ENCODE measurements at places on chromosomes 3 and 15. TPM values are rescaled to one million over a fixed set of nuclear protein-coding genes. Genes with fewer than 3 reads are reported as not detected.
A peak's percentile ranks its signal among the peaks of the same experiment; 100 is the strongest.

- H3K27me3 ChIP-seq = no peaks in the 10 kb centered on the region
- no peak overlapping the region for H3K4me3 ChIP-seq
- H3K4me1 ChIP-seq = no peaks in the 10 kb centered on the region
These were observed 228.8 kb upstream of the PEX5L start for GRCh38 chr3:180265551-180265950.

- no peak for DNase-seq
- H3K27ac ChIP-seq = no peak overlapping the region
- H3K27me3 ChIP-seq = no peaks in the 10 kb centered on the region
- peaks cover 3% of the 10 kb centered on the region for H3K4me1 ChIP-seq
- H3K36me3 ChIP-seq = no peaks in the 10 kb centered on the region
These were observed 16.2 kb upstream of the LIPC start for GRCh38 chr15:58415636-58416035.

DNA sequence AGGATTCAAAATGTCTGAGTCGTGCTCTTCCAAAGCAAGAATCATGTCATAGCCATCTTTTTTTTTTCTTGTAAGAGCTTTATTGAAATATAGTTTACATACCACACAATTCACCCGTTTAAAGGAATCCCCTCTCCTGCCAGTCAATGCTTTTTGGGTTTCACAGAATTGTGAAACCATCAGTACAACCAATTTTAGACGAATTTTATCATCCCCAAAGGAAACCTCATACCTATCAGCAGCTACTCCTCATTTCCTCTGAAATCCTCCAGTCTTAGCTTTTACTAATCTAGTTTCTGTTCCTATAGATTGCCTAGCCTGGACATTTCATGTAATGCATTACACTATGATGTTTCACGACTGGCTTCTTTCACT lies 39.6 kb downstream of the ADIPOQ start:
- H3K27me3 ChIP-seq = no peaks in the 10 kb centered on the region
- no peak overlapping the region for H3K27ac ChIP-seq
- peaks cover 9% of the 10 kb centered on the region for H3K4me1 ChIP-seq
- no peaks in the 10 kb centered on the region for H3K36me3 ChIP-seq
- no peak overlapping the region for H3K4me3 ChIP-seq
- DNase-seq = no peak

- H3K4me3 ChIP-seq = no peak overlapping the region
- H3K36me3 ChIP-seq = no peaks in the 10 kb centered on the region
- H3K27ac ChIP-seq = peak overlapping the region; percentile 14
- DNase-seq = no peak
These were observed 153.9 kb upstream of the TPM1 start for GRCh38 chr15:62888623-62889022.

- H3K27me3 ChIP-seq = no peaks in the 10 kb centered on the region
- peak within 1 kb of the TSS; percentile 74 for H3K4me3 ChIP-seq
- DNase-seq = no peak
- peaks cover 5% of the 10 kb centered on the region for H3K36me3 ChIP-seq
These were observed at the start of gene PLXNB1 for GRCh38 chr3:48429960-48430707. TSS of gene PLXNB1 (minus strand) at chr3:48430086. CDS start at chr3:48424611, 5,475 bp downstream.

GRCh38 chr3:2822611-2823010 lies 287.6 kb downstream of the IL5RA start:
- no peaks in the 10 kb centered on the region for H3K36me3 ChIP-seq
- no peak overlapping the region for H3K27ac ChIP-seq
- DNase-seq = no peak
- no peaks in the 10 kb centered on the region for H3K27me3 ChIP-seq
- H3K4me1 ChIP-seq = no peaks in the 10 kb centered on the region
- H3K4me3 ChIP-seq = no peak overlapping the region

GRCh38 chr3:60225848-60226247 lies 1025.4 kb downstream of the FHIT start:
- no peak for DNase-seq
- peaks cover 4% of the 10 kb centered on the region for H3K4me1 ChIP-seq
- no peak overlapping the region for H3K27ac ChIP-seq
- no peaks in the 10 kb centered on the region for H3K36me3 ChIP-seq
- no peaks in the 10 kb centered on the region for H3K27me3 ChIP-seq

GRCh38 chr15:44243829-44244228 lies 44.7 kb upstream of the GOLM2 start:
- peaks cover 26% of the 10 kb centered on the region for H3K27me3 ChIP-seq
- no peak overlapping the region for H3K4me3 ChIP-seq
- H3K27ac ChIP-seq = no peak overlapping the region
- no peaks in the 10 kb centered on the region for H3K4me1 ChIP-seq
- no peaks in the 10 kb centered on the region for H3K36me3 ChIP-seq
- DNase-seq = no peak

DNA sequence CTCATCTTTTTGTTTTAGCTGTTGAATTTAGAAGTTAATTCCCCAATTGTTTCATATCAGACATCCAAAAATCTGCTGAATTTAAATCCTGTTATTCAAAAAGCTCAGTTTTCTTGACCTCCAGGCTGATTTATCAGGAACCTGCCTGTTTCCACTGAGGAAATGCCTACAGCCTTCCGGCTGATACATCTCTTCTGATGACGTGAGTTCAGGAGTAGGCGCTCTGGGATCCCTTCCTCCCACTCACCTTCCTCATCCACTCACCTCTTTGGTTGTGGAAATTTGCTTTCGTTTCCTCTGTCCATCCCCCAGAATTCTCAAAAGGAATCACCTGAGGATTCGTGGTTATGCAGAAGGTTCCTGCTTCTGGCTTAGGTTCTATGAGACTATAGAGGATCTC lies 55.4 kb upstream of the ALDH1A3 start:
- no peak for DNase-seq
- no peak overlapping the region for H3K27ac ChIP-seq
- H3K36me3 ChIP-seq = no peaks in the 10 kb centered on the region

DNA sequence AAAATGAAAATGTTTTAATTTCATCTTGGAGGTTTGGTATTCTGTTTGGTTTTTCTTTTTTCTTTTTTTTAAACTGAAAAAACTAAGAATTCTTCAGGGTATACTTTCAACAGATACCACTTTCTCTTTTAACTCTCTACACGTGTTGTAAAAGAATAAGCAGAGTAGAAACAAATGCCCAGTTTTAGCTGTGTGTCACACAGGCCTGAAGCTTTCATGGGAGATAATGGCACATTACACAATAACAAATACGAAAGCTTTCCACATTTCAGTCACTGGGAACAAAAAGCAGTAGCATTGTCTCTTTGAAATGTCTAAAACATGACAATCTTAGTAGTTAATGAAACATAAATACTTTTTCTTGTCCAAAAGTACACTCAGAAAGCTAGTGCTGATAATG lies 818.5 kb downstream of the TBL1XR1 start:
- DNase-seq = no peak
- no peaks in the 10 kb centered on the region for H3K36me3 ChIP-seq
- H3K27ac ChIP-seq = no peak overlapping the region
- no peak overlapping the region for H3K4me3 ChIP-seq
- no peaks in the 10 kb centered on the region for H3K27me3 ChIP-seq

DNA sequence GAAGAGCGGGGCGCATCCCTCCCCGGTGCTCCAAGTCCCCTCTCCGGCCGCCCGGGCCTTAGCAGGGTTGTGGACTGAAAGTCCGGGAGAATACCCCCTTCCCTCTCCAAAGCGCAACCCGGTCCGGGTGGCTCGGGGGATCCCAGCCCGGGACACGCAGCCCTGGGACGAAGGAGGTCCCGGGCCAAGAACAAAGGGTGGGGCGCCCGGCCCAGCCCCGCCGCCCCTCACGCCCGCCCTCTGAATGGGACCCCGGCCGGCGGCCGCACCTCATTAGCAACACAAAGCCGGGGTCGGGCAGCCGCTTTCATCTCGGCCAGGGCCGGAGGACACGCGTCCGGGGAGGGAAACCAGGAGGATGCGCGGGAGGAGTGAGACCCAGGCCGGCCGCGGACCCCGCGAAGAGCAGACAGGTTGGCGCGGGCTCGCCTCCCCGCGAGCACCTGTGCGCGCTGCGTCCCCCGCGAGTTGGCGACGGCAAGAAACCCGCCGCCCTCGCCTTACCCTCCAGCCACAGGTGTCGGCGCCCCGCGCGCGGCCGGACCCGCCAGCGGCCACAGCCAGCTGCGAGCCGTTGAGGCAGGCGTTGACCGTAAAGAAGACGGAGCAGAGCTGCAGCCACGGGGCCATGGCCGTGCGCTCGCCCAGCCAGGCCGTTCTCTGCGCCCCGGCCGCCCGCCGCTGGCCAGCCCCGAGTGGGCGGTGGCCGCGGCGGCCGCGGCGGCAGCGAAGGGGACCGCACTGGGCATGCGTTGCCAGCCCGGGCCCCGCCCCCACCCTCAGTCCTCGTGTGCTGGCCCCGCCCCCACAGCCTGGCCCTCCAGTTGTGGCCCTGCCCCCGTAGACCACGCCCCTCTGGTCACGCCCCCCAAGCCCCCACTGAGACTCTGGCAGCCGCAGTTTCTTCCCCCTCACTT lies at the start of gene IL17RD:
TSS of gene IL17RD (minus strand) at position 697 of the 917 bp plus-strand sequence. CDS start at position 630, 67 bp downstream.
- no peak within 1 kb of the TSS for H3K27ac ChIP-seq
- H3K27me3 ChIP-seq = peaks cover 51% of the 10 kb centered on the region
- H3K36me3 ChIP-seq = no peaks in the 10 kb centered on the region
- peak within 1 kb of the TSS; percentile 79 for H3K4me3 ChIP-seq
- DNase-seq = peak; percentile 88

GRCh38 chr3:12991861-12992281 lies 81.4 kb downstream of the IQSEC1 start:
- no peak overlapping the region for H3K4me3 ChIP-seq
- H3K36me3 ChIP-seq = peaks cover 3% of the 10 kb centered on the region
- no peak overlapping the region for H3K27ac ChIP-seq
- H3K4me1 ChIP-seq = peaks cover 16% of the 10 kb centered on the region

DNA sequence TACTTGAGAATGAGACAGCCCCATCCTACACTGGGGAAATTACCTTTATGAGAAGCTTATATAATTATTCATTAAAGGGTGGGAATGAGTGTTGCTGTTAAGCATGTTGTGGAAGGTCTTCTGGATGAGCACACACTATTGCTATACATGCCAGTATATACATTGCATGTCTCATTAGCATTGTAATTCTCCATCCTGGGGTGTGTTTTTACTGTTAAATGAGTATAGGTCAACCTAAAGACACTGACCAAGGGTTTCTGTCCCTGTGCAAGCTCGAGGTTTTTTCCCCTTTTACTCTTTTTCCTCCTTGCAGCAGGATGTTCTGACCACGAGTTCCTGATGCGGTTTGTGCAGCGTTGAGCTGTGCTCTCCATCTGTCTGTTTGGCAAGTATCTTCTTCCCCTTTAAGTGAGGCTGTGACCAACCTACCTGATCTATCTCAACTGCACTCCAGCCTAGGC lies 7.2 kb upstream of the IVD start:
- no peak for DNase-seq
- no peaks in the 10 kb centered on the region for H3K27me3 ChIP-seq
- no peak overlapping the region for H3K27ac ChIP-seq
- H3K4me3 ChIP-seq = no peak overlapping the region

GRCh38 chr15:46703020-46703861 lies 1014.1 kb upstream of the SEMA6D start:
- H3K36me3 ChIP-seq = no peaks in the 10 kb centered on the region
- H3K27me3 ChIP-seq = no peaks in the 10 kb centered on the region
- no peak overlapping the region for H3K4me3 ChIP-seq
- no peak for DNase-seq
- no peaks in the 10 kb centered on the region for H3K4me1 ChIP-seq

GRCh38 chr3:36944012-36944640 lies 728 bp downstream of the TRANK1 start:
- H3K27ac ChIP-seq = peak overlapping the region; percentile 85
- H3K4me1 ChIP-seq = peaks cover 8% of the 10 kb centered on the region
- H3K36me3 ChIP-seq = peaks cover 3% of the 10 kb centered on the region
- DNase-seq = peak; percentile 87
- peak overlapping the region; percentile 84 for H3K4me3 ChIP-seq

DNA sequence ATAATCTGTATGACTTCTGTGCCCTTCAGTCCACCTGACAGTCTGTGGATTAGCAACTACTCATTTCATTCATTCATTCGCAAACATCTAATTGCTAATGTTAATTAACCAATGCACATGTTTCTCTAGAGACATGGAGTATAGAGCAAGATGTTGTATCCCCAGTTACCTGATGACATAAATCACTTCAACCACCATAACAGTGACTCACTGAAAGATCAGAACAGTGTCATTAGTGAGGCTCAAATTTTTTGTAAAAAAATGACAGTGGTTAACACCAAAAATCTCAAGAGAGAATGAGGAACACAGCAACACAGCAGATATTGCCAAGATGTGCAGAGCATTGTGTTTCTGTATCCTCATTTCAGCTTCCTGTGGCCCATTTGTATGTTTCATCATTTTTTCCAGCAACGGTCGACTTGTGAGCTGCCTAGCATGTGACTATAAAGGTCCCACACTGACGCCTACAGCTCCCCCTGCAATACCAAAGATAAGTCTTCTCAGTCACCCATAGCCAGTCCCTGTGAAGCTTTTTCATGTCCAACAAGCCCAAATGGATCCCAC lies 3.7 kb upstream of the PLD1 start:
- DNase-seq = no peak
- H3K27me3 ChIP-seq = no peaks in the 10 kb centered on the region

DNA sequence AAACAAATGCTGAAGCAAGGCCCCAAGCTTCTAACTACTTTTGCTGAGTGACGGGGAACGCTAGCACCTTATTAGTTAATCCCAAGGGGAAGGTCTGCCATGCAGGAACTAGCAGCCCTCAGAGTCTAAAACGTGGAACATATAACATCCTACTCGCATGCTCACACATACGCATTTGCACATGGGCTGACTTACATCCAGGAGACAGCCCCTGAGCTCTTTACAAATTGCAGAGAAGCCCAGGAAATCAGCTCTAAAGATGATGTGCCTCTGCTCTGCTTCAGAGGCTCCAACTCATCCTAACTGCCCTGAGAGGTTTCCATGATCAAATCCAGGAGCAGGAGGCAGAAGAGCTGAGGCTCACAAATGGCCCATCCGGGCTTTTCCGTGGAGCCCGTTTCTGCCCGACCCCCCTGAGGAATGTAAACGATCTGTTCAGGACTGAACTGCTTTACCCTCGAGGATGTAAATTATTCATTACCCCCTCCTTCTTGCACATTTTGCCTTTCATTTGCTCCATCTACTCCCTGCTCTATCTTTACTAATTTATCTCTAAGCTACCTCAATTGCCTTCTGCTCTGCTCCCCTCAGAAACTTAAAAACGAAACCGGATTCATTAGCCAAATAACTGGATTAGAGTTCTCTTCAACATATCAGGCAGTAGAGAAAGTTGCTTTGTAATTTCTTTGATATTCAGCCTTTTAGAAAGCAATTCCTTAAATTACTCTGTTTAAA lies 141.9 kb upstream of the CCDC54 start:
- peak overlapping the region; percentile 77 for H3K27ac ChIP-seq
- peak overlapping the region; percentile 70 for H3K4me3 ChIP-seq

RBP2 gene
- not detected for total RNA-seq

PYGO1 gene
- 18.5 TPM for total RNA-seq

PARP15 gene
- total RNA-seq = 0.08 TPM

BCHE gene
- 1.4 TPM for total RNA-seq

PIF1 gene
- total RNA-seq = 4.2 TPM

CCDC9B gene
- total RNA-seq = 21.6 TPM

GCSAM gene
- not detected for total RNA-seq

GOLGA8G gene
- total RNA-seq = not detected

POC1A gene
- total RNA-seq = 5.1 TPM
